ENCODE measurements at places on chromosomes 5 and 9.

GRCh38 chr9:90860382-90860781, 58.8 kb downstream of the SYK start:
- no peak for DNase-seq

GRCh38 chr5:133470841-133471240, 141.5 kb downstream of the FSTL4 start:
- DNase-seq = no peak

DNA sequence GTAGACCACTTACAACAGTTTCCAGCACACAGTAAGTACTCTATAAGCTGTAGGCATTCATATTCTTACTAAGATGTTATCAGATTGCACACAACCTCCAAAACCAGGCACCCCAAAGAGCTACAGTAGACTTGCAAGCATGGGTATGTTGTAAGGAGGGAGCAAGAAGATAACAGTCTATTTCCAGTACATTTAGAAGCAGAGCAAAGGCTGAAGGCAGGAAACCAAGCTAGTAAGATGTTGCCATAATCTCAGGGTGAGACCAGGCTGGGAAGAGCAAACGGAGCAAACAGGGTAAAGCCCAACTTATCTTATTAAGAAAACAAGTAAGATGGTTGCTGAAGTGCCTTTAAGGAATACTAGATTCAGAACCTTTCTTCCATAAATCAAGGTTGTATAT, 161.1 kb downstream of the GLIS3 start:
- no peak for DNase-seq

GRCh38 chr9:89755821-89756220, 151.0 kb downstream of the GADD45G start:
- no peak for DNase-seq

DNA sequence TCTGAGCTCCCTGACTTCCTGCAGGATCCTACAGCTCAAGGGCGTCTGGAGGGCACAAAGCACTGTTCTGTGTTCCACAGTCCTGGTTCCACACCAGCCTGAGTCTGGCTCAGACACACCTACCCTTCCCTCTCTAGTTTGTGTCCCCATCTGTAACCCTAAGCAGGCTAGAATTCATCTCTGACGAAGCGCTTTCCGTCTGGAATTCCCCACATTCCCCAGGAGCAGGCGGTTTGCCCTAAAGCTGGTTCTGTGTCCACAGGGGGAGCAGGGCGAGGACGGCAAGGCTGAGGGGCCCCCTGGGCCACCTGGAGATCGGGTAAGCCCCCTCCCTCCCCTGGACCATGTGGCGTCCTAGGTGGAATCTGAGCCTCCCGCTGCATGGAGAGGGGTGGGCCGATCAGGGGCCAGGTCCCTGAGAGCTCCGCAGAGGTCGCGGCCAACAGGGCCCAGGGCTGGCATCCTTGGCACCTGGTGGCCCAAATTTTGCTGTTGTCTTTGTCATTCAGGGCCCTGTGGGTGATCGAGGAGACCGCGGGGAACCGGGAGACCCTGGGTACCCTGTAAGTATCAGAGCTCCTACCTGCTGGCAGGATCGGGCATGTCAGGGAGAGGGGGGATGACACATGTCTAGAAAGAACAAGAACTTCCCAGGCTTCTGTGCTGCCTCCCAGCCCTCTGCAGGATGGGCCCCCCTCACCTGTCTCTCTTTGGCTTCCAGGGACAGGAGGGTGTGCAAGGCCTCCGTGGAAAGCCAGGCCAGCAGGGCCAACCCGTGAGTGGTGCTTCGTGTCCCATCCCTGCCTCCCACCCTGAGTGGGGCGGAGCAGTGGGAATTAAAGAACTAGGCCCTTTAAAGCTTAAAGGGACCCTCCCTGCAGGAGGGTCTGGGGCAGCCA, 34.5 kb upstream of the ORM1 start:
- no peak for DNase-seq

DNA sequence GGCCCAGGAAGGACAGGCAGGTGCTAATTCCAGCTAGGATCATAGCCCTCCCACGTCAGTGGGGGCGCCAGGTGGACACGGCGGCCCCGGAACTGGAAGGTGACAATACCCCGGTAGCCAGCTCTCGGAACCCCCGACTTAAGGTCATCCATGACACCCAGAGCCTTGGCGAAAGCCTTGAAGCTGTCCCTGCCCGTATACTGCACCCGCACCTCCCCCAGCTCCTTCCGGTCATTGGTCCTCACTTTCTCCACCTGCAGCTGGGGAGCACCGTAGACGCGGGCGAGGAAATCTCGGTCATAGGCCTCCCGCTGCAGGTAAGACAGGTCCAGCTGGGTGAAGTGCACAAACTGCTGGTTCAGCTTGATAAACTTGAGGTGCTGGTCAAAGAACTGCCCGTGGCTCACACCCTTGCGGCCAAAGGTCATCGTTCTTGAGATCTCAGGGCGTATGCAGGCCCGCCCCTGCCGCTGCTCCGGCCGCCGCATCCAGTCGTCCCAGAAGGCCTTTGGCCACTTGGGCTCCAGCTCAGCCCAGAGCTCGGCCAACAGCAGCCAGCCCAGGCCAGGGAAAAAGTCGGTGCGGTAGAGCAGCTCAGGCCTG, 10.9 kb downstream of the MGAT1 start:
- no peak for DNase-seq

GRCh38 chr5:136114414-136115125, 18.1 kb upstream of the SMAD5 start:
- no peak for DNase-seq

- DNase-seq = no peak
Measured at GRCh38 chr9:33229359-33230114, 10.4 kb upstream of the SPINK4 start.

- no peak for DNase-seq
Measured at GRCh38 chr9:10605388-10605787, 7.4 kb downstream of the PTPRD start.

GRCh38 chr5:169960659-169961058, 19.6 kb downstream of the INSYN2B start:
- no peak for DNase-seq

DNA sequence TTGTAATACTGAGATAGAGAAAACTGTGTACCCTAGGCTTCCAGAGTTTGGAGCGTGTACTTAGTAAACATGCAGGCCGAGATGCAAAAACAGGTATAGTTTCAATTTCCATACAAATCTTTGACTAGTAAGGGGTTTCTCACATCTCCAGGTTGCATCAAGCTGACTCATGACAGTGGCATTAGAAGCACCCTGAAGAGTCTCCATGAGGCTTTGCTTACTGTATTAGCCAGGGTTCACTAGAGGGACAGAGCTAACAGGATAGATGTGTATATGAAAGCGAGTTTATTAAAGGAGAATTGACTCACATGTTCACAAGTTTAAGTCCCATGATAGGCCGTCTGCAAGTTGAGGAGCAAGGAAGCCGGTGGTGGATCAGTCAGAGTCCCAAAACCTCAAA, 275.3 kb upstream of the CDH6 start:
- DNase-seq = no peak

GRCh38 chr9:6644346-6645104, 1.0 kb downstream of the GLDC start:
- no peak for DNase-seq

DNA sequence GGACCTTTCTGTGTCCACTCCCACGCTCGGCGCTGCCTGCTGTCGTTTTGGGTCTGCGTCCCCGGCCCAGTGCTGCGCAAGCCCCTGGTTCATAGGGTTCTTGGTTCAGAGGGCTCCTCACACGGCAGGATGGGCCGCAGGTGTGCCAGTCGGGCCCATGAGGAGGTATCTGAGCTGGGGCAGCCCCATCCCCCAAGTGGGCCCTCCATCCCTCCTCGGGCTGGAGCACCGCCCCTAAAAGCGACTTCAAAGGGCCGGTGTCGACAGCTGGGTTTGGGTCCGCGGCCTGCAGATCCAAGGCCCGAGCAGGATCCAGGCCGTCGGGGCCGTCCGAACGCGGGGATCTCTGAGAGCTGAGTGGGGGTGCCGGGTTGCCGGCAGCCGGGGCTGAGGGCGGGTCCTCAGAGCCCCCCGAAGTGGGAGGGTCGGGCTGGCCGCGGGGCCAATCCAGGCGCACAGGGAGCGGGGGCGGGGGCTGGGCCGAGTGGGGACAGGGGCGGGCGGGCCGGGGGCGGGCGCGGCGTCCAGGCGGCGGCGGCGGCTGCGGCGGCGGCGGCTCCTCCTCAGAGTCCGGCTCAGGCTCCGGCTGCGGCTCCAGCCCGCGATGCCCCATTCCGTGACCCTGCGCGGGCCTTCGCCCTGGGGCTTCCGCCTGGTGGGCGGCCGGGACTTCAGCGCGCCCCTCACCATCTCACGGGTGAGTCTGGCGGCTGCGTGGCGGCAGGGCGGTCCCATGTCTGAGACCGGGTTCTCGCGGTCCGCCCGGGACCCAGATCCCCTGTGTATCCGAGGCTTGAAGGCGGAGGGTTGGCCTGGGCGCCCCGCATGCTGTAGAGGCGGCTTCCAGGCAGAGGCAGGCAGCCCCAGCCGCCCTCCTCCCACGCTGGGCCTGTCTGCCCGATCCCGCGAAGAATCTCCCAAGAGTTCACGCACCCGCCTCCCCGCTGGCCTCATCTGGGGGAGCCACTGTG, at the start of gene PDLIM4:
Gene PDLIM4 (plus strand): TSS at position 566 of the 971 bp plus-strand sequence. CDS start 39 bp downstream, at position 605.
- DNase-seq = no peak

- no peak for DNase-seq
Measured at GRCh38 chr9:131227112-131227958, 49.0 kb downstream of the FAM78A start.

- DNase-seq = no peak
Measured at GRCh38 chr9:8764051-8764450, 964.5 kb upstream of the DMAC1 start.

DNA sequence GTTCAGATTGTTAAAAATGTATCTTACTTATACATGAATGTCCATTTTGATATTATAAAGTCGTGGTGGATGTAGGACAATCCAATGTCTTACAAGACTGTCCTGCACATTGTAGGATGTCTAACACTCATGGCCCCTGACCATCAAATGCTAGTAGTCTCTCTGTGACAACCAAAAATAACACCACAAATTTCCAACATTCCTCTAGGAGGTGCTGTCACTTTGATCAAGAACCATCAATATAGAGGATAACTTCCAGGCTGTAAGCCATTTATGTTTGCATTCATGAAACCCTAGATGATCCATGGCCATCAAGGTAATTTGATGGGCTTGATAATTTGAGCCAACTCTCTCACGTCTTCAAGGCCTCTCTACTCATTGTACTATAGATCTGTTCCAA, 20.5 kb upstream of the ZFR start:
- no peak for DNase-seq

DNA sequence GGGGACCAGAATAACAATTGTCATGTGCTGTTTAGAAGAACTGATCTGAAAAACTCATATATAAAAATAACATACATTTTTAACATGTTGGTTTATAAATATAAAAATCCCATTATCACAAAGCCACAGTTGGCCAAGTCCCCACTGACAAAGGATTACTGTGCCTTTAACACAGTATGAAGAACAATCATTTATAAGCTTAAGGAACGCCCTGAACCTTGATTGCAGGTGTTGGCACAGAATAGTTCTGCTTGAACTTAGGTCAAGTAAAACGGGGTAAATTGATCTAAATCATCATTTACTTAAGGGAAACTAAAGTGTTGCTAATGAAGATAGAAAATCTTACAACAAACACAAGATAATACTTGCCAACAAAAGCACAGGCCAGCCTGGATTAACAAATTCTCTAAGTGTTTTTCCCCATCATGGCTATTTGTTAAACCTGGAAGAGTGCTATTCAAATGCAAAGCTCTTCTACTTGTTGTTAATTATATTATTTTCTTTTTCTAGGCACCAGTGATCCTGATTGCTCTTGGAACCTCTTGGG, 46.1 kb downstream of the ASTN2 start:
- no peak for DNase-seq

GRCh38 chr5:1477341-1477740, 32.1 kb upstream of the SLC6A3 start:
- DNase-seq = peak; percentile 52

DNA sequence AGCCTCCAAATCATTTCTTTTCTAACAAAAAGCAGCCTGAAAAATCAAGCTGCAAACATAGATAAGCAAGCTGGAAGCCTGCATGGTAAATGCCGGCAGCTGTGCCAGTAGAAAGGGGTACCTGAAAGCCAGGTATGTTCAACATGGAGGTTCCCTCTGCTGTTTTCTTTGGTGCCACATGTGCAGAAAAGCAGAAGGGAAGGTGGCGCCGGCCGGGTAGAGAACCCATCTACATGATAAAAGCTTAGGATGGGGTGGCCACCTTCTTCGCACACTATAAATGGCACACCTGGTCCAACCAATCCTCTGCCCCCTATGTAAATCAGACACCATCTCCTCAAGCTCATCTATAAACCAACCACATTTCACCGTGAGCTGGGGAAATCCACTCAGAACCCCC, 268.9 kb upstream of the IRX2 start:
- no peak for DNase-seq

DNA sequence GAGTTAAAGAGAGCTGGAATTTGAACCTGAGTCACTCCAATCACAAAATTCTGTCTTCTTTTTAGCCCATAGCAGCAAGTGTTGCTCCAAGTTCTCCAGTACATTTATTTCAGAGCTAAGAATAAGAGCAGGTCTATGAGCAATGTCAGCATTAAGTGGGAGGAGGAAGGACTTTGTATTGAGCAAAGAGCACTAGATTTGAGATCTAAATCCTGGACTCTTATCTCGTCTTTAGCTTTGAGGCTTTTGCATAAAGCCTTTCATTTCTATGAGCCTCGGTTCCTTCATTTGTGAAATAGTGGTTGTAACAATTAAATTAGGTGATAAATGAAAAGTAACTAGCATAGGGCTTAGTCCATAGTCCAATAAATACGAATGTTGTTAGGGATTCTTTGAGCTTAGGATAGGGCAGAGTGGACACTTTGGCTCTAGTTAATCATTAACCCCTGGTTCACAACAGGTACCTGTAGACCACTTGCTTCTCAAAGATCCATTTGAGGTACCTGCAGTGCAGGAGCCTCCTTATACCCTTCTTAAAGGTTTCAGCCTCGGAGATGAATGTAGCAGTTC, 464.1 kb upstream of the KLF4 start:
- no peak for DNase-seq

GRCh38 chr5:79055017-79055416, 14.5 kb downstream of the DMGDH start:
- DNase-seq = no peak

DNA sequence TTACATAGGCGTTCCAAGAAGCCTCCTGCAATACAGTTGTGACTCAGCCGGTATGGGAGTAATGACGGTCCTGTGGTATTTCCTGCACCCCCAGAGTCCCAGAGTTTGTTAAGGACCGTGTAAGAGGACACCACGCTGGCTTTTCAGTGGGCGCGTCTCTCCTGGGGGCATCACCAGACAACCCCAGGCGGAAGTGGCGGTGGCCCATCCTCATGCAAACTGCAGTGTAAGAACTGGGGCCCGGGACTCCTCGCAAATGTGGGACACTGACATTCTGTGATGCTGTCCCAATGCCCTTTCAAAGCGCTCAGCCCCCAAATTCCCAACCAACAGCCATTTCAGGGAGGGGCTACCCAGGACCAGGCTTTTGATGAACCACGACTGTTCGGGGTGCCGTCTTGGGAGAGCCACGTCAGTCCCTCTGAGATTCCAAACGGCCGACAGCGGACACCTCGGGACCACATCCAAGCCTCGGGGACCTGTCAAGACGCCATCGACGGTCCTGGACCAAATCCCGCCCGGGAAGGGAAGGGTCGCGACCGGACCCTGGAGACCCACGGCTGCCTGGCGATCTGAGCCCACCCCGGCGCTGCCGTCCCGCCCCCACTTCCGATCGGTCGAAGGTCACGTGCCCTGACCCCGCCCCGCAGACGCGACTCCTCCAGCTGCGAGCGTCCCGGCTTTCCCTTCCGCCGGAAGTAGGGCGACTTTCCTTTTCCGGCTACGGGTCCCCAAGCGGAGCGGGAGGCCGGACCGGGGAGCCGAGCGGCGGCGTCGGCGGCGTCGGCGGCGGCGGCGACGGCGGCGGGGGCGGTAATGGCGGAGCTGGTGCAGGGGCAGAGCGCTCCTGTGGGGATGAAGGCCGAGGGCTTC, at the start of gene FUBP3:
Gene FUBP3 (plus strand): TSS at position 713 of the 873 bp plus-strand sequence. CDS start 104 bp downstream, at position 817.
- DNase-seq = peak; percentile 97
